ENCODE measurements at places on chromosomes 11 and 22. TPM values are rescaled to one million over a fixed set of nuclear protein-coding genes. Genes with fewer than 3 reads are reported as not detected.

Gene SLC5A12
- total RNA-seq, result 0.05 TPM

Gene NRIP3
- 1.2 TPM for total RNA-seq

Gene ART1
- not detected for total RNA-seq

Gene DLAT
- 28.8 TPM for total RNA-seq

DNA sequence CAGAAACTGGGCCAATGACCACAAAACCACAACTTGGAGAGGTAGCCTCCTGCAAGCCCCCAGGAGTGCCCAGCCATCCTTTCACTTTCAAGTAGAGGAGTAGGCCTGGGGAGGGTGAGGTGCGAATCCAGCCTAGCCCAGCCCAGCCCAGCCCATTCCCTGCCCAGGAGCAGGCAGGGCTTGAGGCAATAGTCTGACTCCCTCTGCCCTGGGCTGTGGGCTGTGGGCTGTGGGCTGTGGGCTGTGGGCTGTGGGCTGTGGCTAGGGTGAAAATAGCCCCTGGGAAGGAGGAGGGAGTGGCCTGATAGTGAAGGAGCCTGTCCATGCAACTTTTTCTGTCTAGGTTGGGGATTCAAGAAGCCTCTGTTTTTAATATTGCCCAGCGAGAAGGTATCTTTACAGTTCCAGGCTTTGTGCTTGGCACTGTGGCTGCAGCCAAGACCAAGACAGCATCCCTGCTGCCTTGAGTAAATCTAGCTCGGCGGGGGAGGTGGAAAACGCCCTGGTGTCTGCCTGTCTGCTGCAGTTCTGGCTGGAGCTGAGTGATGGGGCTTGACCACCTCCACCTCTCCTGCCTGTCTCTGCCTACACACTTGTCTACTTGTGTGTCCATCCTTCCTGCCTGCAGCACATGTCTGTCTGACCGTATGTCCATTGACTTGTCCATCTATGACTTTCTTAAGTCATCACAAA is 40.7 kb downstream of the LMO1 start:
- no peak for DNase-seq
- H3K27me3 ChIP-seq, result no peaks in the 10 kb centered on the region
- no peaks in the 10 kb centered on the region for H3K4me1 ChIP-seq
- no peak overlapping the region for H3K4me3 ChIP-seq

GRCh38 chr22:25650833-25651232 is 86.4 kb downstream of the GRK3 start:
- H3K36me3 ChIP-seq, result peaks cover 6% of the 10 kb centered on the region
- H3K27me3 ChIP-seq, result no peaks in the 10 kb centered on the region
- H3K4me3 ChIP-seq, result no peak overlapping the region
- DNase-seq, result no peak

DNA sequence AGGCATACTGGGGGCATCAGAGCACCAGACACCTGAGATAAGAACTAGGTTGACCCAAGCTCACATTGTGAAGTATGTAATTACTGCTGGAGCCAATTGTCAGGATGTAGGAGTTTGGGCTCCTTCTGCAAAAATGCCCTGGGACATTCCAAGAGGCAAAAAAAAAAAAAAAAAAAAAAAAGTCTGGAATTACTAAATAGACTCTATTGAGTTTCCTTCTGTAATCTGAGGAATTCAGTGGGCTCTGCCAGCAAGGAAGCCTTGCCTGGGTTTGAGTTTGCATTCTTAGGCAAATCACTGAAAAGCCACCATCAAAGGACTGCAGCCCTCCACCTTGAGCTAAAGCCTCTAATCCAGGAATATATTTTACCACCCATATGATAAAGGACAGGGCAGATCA is 8.0 kb upstream of the CAVIN3 start:
- H3K4me3 ChIP-seq, result no peak overlapping the region
- no peaks in the 10 kb centered on the region for H3K36me3 ChIP-seq
- no peak overlapping the region for H3K27ac ChIP-seq
- H3K4me1 ChIP-seq, result no peaks in the 10 kb centered on the region

GRCh38 chr11:35085531-35086165 is 53.3 kb upstream of the CD44 start:
- no peaks in the 10 kb centered on the region for H3K27me3 ChIP-seq
- H3K4me3 ChIP-seq, result no peak overlapping the region
- no peaks in the 10 kb centered on the region for H3K36me3 ChIP-seq
- DNase-seq, result no peak
- no peak overlapping the region for H3K27ac ChIP-seq
- peaks cover 48% of the 10 kb centered on the region for H3K4me1 ChIP-seq

DNA sequence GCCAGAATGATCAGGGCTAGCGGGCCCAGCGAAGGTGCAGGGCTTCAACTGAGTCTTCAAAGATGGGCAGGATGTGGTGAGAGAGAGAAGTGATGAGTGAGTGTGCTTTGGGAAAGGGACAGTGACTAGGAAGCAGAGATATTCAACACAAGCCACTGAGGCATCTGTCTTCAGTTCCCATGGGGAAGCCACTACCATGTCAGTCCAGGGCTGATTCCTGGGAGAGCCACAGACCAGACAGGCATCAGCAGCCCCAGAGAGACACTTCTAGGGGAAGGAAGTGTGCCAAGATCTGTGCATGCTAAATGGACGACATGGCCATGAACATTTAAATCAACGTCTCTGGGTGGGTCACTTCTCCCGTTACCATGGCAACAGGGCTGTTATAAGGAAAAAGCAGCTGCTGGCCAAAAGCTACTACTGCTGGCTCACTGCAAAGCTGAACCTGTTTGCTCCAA is 28.5 kb downstream of the P4HA3 start:
- H3K4me3 ChIP-seq, result no peak overlapping the region
- no peaks in the 10 kb centered on the region for H3K27me3 ChIP-seq
- no peak for DNase-seq
- no peak overlapping the region for H3K27ac ChIP-seq
- H3K4me1 ChIP-seq, result no peaks in the 10 kb centered on the region

DNA sequence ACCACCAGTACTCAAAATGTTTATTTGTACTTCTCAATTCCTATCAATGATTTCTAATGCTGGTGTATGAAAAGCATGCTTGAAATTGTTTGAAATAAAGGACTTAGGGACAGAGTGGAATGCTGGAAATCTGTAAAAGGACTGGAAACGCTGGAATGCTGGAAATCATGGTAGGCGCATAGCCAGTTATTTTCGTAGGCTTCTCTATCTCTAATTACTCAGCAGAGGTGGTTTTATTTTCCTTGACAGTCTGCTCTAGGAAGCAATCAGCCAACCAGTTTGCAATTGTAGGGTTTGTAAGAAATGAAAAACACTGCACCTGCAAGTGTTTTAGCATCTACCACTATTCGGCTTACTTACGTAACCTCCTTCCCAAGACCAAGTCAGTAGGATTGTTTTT is 788 bp downstream of the LIN7C start:
- peaks cover 11% of the 10 kb centered on the region for H3K4me1 ChIP-seq
- peak overlapping the region; percentile 98 for H3K27ac ChIP-seq
- no peak for DNase-seq
- H3K4me3 ChIP-seq, result peak overlapping the region; percentile 93

- H3K4me3 ChIP-seq, result no peak overlapping the region
- DNase-seq, result no peak
- H3K36me3 ChIP-seq, result no peaks in the 10 kb centered on the region
- no peaks in the 10 kb centered on the region for H3K27me3 ChIP-seq
- H3K4me1 ChIP-seq, result no peaks in the 10 kb centered on the region
- no peak overlapping the region for H3K27ac ChIP-seq
Measured at GRCh38 chr11:2736577-2737225, 36.9 kb upstream of the KCNQ1OT1 start.

DNA sequence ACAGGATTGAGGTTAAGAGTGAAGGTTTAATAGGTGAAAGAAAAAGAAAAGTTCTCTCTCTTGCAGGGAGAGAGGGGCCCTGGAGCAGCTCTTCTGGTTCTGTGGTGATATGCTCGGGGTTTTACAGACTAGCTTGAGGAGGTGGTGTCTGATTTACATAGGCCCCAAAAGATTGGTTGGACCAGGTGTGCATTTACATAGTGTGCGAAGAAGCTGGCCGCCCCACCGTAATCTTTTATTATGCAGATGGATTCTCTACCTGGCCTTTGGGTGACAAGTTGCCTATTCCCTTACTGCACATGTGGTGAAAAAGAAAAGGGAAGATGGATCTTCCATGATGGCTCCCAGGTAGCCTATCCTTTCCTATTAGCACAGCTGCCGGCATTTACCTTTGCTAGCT is 219.9 kb upstream of the GRIA4 start:
- no peak for DNase-seq
- H3K27me3 ChIP-seq, result no peaks in the 10 kb centered on the region
- no peak overlapping the region for H3K4me3 ChIP-seq
- no peaks in the 10 kb centered on the region for H3K4me1 ChIP-seq

- H3K36me3 ChIP-seq, result no peaks in the 10 kb centered on the region
- no peak overlapping the region for H3K4me3 ChIP-seq
- H3K27me3 ChIP-seq, result no peaks in the 10 kb centered on the region
Measured at GRCh38 chr11:115819014-115819413, 314.8 kb upstream of the CADM1 start.

DNA sequence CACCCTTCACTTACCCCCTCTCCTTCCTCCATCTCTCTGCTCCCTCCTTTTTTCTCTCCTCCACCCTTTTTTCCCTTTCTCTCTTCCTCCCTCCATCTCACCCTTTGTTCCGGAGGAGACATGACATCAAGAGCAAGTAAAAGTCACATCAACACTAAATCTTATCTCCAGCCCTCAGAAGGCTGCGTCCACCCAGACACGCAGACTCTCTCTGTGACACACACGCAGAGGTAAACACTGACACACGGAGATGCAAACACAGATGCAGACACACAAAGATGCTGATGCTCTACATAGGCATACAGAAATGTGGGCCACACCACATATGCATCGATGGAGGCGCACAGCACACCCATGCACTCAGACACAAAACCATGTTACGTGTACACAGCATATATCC is 27.0 kb downstream of the NRXN2 start:
- H3K27me3 ChIP-seq, result peaks cover 19% of the 10 kb centered on the region
- H3K36me3 ChIP-seq, result no peaks in the 10 kb centered on the region
- no peak for DNase-seq
- H3K27ac ChIP-seq, result no peak overlapping the region
- peaks cover 2% of the 10 kb centered on the region for H3K4me1 ChIP-seq

DNA sequence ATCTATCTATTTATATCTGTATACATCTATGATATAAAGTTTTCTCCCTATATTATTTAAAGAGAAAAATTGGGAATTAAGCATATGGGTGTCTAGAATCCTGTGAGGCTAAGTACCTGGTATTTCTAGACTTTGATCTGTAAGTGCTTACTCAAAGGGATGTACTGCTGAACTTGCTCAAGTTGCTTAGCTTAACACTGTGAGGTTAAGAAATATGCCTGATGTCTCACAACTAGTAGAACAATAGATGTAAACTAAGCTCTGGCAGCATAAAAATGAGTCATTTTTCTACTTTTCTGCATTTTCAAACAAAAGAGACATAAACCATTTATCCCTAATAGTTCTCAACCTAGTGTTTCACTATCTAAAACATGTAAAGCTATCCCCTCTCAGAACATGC is 744.4 kb upstream of the ANO3 start:
- H3K27me3 ChIP-seq, result no peaks in the 10 kb centered on the region
- no peak overlapping the region for H3K4me3 ChIP-seq
- DNase-seq, result no peak
- no peaks in the 10 kb centered on the region for H3K36me3 ChIP-seq

- H3K4me3 ChIP-seq, result no peak overlapping the region
- H3K4me1 ChIP-seq, result no peaks in the 10 kb centered on the region
- no peak overlapping the region for H3K27ac ChIP-seq
- DNase-seq, result peak; percentile 5
Measured at GRCh38 chr11:63745304-63746170, 23.0 kb downstream of the ZFTA start.
